ENCODE measurements at places on chromosomes 4 and X. TPM values are rescaled to one million over a fixed set of nuclear protein-coding genes. Genes with fewer than 3 reads are reported as not detected.

AWAT1 gene
- not detected for total RNA-seq

ADGRL3 gene
- 45.9 TPM for total RNA-seq

- DNase-seq: no peak
Observed at GRCh38 chr4:14787221-14787620, 215.1 kb upstream of the CPEB2 start.

GRCh38 chr4:185640811-185641675 lies 105.7 kb upstream of the PDLIM3 start:
- DNase-seq: no peak

DNA sequence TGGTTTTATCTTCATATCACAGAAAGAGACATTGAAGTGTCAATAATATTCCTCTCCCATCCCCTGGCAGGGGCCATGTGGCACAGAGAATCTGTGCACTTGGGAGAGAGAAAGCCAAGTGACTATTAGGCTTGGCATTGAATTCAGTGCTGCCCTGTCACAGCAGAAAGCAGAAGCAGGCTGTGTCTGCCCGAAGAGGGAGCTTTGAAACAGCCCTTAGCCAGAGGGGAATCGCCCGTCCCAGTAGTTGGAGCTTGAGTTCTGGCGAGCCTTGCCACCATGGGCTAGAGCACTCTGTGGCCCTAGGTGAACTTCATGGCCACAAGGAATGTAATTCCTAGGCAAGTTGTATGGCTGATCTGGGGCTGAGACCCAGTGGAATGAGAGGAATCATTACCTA lies 282.5 kb upstream of the PCDH10 start:
- no peak for DNase-seq

MAGEB6B gene
- not detected for total RNA-seq

DNA sequence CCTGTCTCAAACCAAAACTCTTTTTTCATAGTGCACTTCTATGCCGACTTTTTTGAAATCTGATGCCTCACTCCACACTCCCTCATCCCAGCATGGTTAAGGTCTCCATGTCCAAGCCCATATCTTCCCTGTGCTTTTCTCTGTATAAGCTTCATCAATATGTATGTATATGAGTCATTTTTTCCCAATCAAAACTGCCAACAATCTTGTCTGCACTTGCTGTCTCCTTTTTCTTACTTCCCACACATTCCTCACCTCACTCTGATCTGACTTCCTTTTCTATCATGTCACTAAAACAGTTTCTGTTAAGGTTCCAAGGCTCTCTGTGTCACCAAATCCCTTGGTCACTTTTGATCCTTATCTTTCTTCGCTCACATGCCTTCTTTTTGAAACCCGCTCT lies 88.2 kb upstream of the GPR50 start:
- DNase-seq: no peak

GRCh38 chr4:124564121-124564520 lies 148.4 kb downstream of the ANKRD50 start:
- DNase-seq: no peak

GRCh38 chrX:13816176-13816575 lies 717 bp downstream of the GPM6B start:
- DNase-seq: no peak

FRMPD4 gene
- 0.13 TPM for total RNA-seq

FRG2 gene
- total RNA-seq: not detected

GRCh38 chr4:53785996-53786395 lies 194.7 kb upstream of the LNX1 start:
- no peak for DNase-seq

FAM156B gene
- total RNA-seq: 21.3 TPM

- DNase-seq: no peak
Observed at GRCh38 chr4:141192564-141192963, 28.1 kb upstream of the ZNF330 start.

F8 gene
- total RNA-seq: 63.0 TPM

- DNase-seq: no peak
Observed at GRCh38 chr4:98659106-98659592, 738 bp upstream of the TSPAN5 start.

ZNF280C gene
- 5.5 TPM for total RNA-seq

FAM13A gene
- 39.9 TPM for total RNA-seq

USP17L27 gene
- total RNA-seq: not detected

PLAC1 gene
- not detected for total RNA-seq

SPIN2B gene
- 16.4 TPM for total RNA-seq

DACH2 gene
- total RNA-seq: 0.27 TPM

- no peak for DNase-seq
Observed at GRCh38 chrX:155134255-155134654, 62.9 kb downstream of the BRCC3 start.

GRCh38 chrX:105299286-105299685 lies 78.8 kb upstream of the TEX13A start:
- no peak for DNase-seq

- DNase-seq: no peak
Observed at GRCh38 chr4:100372432-100372831, 145.4 kb downstream of the EMCN start.

DNA sequence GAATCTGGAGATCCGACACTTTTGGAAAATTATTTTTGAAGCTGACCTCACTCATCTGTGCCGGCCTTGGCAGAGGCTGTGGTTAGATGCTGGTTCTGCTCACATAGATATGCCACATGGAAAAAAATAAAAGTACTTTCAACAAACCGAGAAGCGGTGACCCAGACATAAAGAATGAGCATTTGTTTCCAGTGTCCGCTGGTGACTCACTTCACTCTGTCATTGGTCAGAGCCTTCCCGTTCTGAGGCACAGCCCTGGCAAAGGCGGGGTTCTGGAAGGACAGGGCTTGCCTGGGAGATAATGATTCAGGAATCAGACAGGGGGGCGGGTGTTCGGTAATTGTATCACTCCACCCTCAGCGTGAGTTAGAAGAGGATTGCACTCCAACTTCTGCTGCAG lies 172.4 kb upstream of the MXRA5 start:
- DNase-seq: no peak

DNA sequence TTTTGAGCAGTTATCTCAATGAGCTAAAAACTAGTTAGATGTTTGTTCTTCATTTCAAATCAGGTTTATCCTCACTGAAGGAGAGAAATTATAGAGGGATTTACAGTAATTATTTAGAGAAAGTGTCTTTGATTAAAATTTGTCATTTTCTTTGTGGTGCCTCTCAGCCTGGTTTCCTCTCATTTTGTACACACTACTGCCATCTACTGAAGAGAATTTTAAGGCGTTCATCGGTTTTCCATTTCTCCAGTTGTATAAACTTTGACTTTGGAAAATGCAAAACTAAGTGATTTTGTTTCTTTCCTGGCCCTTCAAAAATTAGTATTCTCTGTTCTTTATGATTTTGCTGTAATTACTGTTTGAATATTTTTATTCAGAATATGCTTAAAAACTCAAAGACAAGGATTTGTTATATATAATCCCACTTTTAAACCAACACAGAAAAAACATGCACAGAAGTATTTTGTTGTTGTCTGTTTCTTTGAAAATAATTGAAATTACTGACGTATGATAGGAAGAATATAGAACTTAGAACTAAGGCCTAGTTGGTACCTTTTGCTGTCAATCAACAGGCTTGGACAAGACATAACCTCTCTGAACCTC lies 34.4 kb upstream of the ANXA3 start:
- DNase-seq: no peak

DNA sequence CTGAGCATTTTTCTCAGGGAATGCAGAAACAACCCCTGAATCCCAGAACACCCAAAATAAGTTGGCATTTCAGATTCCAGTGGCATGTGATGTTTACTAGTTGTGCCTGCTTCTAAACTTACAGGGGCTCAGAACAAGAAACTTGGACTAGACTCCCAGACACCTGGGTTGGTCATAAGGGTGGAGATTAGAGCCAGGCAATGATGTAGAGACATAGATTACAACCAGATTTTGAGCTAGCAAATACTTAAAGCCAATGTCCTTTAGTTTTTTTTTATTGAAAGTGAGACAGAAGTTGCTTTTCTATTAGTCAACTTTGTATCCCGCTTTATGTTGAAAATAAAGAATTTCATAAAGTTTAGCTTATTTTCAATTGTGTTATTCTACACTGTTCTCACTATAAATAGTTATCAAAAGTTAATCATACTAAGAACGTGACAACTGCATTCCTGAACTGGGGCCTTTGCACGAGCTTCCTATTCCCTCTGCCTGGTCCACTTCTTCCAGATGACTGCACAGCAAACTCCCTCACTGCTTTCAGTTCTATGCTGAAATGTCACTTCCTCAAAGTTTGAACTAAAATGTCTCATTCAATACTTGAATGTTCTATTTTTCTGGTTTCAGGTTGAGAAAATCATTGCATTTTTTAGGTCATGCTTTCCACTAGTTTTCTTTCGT lies 224.7 kb upstream of the PPP1R2C start:
- no peak for DNase-seq

- DNase-seq: no peak
Observed at GRCh38 chr4:168879188-168879587, 130.9 kb downstream of the CBR4 start.

TSPAN7 gene
- 46.2 TPM for total RNA-seq

GRCh38 chr4:11592276-11592675 lies 163.6 kb upstream of the HS3ST1 start:
- DNase-seq: no peak

KCNE5 gene
- total RNA-seq: not detected

GRCh38 chrX:153628665-153629064 lies 18.3 kb upstream of the DUSP9 start:
- peak; percentile 36 for DNase-seq

- no peak for DNase-seq
Observed at GRCh38 chr4:16240300-16240699, 14.0 kb upstream of the TAPT1 start.

NLGN4X gene
- 17.9 TPM for total RNA-seq

SLC35A2 gene
- 19.2 TPM for total RNA-seq

DNA sequence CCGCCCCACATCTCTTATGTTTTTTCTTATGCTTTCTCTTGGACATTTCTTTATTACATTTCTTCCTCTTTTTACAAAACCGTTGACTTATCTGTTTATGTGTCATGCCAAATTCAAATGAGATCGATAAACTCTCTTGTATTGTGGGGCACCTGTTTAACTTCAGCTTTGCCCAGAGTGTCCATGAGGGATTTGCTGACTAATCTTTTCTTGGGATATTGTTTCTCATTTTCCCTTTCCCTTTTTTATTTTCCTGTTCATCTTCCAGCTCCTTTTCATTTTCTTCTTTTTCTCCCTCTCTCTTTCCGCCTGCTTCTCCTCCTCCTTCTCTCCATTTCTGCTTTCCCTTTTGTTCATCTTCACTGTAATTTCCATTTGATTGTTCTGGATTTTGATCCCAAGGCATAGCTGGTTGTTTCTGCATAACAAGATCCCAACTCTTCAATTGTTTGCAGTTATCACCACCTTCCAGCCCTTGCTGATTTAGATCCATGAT lies 10.7 kb downstream of the TIMM8A start:
- DNase-seq: no peak

- DNase-seq: no peak
Observed at GRCh38 chr4:25345744-25346143, 31.3 kb upstream of the ANAPC4 start.

GRCh38 chr4:149345424-149345823 lies 470.2 kb downstream of the IQCM start:
- no peak for DNase-seq

DNA sequence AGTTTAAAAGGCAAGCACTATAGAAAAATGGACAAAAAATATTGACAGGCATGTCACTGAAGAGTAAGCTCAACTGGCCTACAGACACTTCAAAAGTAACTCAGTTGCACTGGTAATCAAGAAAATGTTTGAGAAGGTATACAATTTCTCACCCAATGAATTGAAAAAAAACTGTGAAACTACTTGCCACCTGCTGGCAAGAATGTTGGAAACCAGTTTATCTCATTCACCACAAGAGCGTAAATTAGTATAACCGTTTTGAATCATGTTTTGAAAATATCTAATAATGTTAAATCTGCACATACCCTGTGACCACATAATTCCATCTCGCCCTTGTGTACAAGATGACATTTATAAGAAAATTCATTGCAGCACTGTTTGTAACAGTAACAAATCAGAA lies 31.7 kb downstream of the TXK start:
- no peak for DNase-seq

MBNL3 gene
- total RNA-seq: 22.6 TPM

Measured in sciatic nerve (tissue), 2 donors.